ENCODE measurements at places on chromosomes 3 and 15.
A peak's percentile ranks its signal among the peaks of the same experiment; 100 is the strongest.

- DNase-seq = no peak
Measured at GRCh38 chr15:38750786-38751185, 186.2 kb upstream of the RASGRP1 start.

DNA sequence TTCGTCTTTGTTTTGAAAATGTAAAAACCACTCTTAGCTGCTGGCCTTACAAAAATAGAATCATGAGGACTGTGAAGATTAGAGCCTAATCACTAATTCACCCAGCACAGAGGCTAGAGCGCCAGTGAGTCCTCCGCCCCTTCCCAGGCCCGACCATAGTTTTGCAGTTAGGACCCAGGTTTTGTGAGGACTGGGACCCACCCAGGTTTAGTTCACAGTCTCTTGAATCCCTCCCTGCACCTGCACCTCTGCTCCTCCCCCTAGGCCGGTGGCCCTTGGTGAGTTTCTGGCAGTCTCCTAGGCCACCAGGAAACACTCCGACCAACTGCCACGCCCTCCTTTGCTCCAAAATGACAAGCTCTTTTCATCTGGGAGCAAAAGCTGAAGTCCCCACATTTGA lies 136.0 kb upstream of the CCDC54 start:
- DNase-seq = peak; percentile 8

GRCh38 chr3:32922078-32922477 lies 29.4 kb upstream of the CCR4 start:
- no peak for DNase-seq

- DNase-seq = peak; percentile 15
Measured at GRCh38 chr3:53730576-53730975, 115.6 kb downstream of the CHDH start.

- peak; percentile 66 for DNase-seq
Measured at GRCh38 chr3:5317557-5317956, 130.1 kb downstream of the EDEM1 start.

DNA sequence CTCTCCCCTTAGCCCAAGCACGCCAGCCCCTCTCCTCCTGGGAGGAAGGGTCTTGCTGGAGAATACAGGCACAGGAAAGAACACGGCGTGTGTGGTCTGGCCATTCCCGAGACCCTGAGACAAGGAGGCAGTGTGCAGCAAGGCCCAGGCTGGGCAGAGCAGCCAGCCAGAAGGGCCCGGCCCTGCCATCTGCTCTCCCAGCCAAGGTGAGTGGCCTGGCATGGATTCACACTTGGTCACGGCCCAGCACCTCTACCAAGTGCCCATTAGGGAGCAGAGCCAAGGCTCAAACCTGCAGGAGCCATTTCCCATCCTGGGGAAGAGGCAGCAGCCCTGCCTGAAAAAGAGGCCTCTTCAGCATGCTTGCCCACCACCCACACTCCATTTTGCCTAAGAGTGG lies 28.6 kb downstream of the MEGF11 start:
- DNase-seq = no peak

GRCh38 chr3:169512991-169513390 lies 150.5 kb downstream of the MECOM start:
- no peak for DNase-seq

DNA sequence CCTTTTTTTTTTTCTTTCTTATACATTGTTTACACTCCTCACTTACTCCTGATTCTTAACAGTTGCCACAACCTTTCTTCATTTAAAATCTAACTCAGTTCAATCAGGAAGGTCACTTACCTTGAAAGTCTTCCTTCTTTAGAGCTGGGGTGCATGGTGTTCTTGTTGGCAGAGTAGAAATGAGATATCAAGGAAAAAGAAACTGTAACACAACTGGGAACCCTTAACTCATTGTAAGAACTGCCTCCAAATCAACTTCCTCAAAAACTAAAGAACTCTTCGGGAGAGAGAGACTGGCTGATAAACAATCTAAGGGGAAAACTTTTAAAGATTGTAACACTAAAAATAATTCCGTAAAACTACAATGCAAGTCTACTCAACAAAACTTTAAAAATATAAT lies 1.4 kb upstream of the APPL1 start:
- DNase-seq = no peak

DNA sequence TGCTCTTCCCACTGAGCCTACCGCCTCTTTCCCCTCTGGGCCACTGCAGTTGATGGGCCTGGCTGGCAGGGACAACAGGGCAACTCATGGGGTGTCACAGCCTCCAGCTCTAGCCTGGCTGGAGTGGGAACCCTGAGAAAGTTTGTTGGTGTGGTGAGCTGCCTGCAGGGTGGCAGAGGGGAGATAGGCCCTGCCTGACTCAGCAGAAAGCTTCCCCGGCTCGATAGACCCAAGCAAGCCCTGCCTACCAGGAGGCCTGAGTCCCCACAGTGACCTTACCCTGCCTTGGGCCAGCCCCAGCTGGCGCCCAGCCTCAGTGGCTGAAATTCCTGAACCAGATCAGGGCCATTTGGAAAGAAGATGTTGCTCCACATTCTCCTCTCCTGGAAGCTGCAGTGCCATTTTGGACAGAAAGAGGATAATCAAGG lies 29.4 kb downstream of the ABTB1 start:
- peak; percentile 85 for DNase-seq

DNA sequence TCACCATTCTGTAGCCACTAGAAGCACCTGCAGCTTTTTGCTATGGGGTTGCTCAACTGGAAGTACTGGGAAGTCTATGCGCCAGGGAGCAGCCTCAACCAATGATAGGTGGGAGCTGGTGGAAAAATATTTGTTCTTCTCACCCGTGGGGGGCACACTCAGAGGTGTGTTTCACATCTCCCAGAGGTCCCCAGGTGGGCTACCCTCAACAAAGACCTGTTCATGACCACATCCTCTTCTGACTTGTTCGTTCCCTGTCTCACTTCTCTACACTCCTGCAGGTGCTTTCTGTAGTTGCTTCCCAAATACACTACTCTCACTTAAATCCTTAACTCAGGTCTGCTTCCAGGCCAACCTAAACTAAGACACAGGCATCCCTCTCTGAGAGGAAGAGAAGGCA lies 3.6 kb downstream of the CAMP start:
- DNase-seq = no peak

DNA sequence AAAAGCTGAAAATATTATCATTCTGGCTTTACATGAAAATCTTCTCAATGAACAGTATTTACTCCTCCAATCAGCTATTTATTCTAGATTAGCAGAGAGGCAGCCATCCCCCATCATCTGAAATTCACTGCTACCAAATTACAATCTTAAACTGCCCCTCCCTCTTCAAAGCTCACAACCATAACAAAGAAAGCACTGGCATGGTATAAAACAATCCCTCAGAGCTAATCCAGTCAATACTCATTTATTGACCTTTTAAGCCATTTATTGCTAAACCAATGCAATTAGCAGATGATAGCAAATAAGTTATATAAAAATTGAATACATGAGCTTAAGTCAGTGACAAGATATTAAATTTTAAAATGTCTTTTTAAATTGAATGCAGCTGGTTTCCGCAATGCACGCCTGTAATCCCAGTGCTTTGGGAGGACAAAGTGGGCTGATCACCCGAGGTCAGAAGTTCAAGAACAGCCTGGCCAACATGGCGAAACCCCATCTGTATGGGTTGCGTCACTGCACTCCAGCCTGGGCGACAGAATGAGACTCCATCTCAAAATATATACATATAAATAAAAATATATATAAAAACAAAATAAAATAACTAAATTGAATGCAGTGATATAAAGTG lies 12.1 kb downstream of the SLC4A7 start:
- DNase-seq = no peak

DNA sequence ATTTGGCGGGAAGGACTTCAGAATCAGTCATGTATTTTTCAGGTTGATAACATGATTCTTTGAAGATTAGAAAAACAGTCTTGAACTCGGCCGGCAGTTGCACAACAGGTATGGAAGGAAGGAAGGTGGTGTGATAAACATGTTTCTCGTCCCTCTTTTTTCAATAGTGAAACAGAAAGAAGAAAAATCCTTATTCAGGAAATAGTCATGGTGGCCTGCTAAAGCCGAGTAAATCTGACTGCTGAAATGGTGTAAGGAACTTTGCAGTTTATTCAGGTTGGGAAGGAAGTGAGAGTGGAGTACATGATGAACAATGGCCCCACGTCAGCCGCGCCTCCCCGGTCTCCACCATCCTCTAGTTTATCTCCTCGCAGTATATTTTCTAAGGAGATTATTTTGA lies 6.7 kb downstream of the RASGRP1 start:
- no peak for DNase-seq

DNA sequence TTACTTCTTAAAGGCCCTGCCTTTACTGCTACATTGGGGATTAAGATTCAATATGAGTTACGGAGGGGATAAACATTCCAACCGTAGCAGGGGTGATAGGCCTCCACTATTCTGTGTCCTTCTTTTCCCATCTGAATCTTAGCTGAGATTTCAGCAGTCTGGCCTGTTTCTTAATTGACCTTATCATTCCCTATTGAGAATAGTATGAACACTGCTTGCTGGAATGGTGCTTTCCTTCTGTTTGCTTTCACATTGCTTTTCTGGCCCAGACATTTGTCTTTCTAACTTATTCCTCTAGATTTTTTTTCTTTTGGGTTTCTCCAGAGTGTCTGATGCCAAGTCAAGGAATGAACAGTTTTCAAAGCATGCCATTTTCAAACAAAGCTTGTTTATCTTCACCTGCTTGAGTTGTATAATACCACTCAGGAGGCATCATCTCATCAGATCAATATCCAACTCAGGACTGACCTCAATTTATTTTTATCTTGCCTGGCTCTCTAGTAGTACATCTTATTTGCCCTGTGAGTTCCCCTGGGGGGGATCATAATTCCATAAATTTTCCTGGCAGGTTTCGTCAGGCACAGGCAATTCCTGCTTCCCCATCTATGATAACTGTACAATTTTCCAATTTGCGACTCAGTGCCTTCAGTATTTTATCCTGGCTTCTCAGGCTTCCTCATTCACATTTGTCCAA lies 161.1 kb upstream of the STT3B start:
- DNase-seq = no peak

GRCh38 chr3:185825006-185825638 lies at the start of gene IGF2BP2:
Gene IGF2BP2 (minus strand): TSS chr3:185825042. CDS start chr3:185824960, 82 bp downstream.
- peak; percentile 88 for DNase-seq

GRCh38 chr3:16255726-16256125 lies 9.0 kb downstream of the DPH3 start:
- no peak for DNase-seq

- no peak for DNase-seq
Measured at GRCh38 chr3:185696039-185696438, 109.9 kb downstream of the SENP2 start.

DNA sequence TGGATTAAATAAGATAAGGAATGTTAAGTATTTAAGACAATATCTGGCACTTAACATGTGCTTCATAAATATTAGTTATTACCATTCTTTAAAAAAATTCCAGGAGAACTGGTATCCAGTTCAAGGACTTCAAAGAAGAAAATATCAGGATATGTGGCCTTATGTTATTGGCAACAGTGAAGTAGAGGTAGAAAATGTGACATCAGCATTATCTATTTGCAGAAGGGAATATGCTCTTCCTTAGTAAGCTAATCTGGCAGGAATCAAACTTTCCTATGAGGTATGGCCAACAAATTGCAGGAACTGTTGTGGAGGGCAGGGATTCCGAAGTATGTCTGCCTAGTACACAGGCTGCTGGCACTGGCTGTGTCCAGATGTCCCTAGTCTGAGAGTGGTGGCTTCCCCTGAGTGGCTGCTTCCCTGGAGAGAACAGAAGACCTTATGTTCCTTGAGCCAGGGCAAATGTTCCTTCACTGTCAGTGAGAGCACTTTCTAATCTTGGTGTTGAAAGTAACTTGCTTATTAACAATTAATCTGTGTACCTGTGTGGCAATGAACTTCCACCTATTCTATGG lies 351.7 kb upstream of the THRB start:
- DNase-seq = no peak

- no peak for DNase-seq
Measured at GRCh38 chr3:65687741-65688140, 351.0 kb downstream of the MAGI1 start.

DNA sequence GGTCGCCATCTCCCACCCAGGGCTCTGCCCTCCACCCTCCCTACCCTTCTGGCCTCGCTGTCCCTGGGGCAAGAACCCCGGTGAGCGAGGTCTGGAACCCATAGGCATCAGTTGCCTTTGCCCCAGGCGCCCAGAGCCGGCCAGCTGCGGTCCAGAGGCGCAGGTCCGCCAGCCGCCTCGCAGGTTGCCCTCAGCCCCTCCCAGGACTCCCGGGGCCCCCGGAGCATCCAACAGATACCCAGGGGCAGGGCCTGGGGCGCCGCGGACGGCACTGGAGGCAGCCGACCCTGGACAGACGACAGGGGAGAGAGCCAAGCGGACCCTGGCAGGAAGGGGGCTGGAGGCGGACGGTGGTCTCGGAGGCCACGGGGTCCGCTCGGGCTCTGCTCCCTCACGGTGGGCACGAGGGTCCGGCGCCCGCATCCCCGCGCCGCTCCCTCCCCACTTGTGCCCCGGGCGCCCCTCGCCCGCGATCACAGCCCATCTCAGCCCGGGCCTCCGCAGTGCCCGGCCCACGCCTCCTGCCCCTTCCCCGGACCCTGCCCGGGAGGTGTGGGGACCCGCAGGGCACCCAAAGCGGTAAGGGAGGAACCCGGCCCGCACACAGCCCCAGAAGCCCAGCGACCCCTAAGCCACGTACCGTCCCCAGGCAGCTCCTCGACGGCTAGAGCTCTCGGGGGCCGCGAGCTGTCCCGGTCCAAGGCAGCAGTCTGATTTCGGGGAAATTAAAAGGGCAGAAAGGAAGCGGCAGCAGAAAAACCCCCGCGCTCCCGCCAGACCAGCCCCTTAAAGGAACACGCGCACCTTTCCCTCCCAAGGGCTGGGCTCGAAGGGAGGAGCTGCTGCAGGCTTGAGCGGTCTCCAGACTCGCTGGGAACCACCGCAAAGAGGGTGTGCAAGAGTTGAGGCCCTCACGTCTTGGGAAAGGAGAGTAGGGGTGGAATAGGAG lies at the start of gene HAPLN3:
Gene HAPLN3, minus strand, starts transcription at position 726 of the 949 bp plus-strand sequence. CDS start 8,246 bp downstream, outside the sequence.
- DNase-seq = no peak

- no peak for DNase-seq
Measured at GRCh38 chr3:125552401-125552800, 32.4 kb upstream of the SNX4 start.

- DNase-seq = no peak
Measured at GRCh38 chr15:37818152-37818677, 116.2 kb upstream of the TMCO5A start.

GRCh38 chr15:23687143-23687470 lies at the start of gene NDN:
Gene NDN (minus strand): TSS chr15:23687305. CDS start chr15:23687217, 88 bp downstream.
- peak; percentile 64 for DNase-seq

DNA sequence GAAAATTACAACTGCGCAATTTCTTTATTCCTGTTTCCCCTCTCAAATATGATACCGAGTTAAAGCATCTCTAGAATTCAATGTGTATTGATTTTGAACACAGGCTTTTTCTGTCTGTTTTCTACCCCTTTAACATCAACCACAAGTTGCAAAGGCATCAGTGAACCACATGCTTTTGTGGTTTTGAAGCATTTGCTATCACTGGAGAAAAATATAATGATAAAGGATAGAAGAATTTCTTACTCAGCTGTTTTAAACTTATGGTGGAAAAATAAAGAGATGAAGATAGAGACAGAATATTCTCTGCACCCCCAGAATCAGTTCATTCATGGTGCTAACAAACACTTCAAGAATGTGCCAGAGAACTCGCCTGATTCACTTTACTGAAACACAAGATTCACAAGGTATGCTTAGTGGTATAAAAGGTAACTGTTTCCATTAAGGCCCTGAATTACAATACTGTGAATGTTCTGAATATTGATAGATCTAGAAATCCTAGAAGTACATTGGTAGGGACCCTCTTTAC lies 9.5 kb upstream of the DPPA4 start:
- no peak for DNase-seq
